ENCODE measurements at places on chromosomes 1 and 21. TPM values are rescaled to one million over a fixed set of nuclear protein-coding genes. Genes with fewer than 3 reads are reported as not detected.

DNA sequence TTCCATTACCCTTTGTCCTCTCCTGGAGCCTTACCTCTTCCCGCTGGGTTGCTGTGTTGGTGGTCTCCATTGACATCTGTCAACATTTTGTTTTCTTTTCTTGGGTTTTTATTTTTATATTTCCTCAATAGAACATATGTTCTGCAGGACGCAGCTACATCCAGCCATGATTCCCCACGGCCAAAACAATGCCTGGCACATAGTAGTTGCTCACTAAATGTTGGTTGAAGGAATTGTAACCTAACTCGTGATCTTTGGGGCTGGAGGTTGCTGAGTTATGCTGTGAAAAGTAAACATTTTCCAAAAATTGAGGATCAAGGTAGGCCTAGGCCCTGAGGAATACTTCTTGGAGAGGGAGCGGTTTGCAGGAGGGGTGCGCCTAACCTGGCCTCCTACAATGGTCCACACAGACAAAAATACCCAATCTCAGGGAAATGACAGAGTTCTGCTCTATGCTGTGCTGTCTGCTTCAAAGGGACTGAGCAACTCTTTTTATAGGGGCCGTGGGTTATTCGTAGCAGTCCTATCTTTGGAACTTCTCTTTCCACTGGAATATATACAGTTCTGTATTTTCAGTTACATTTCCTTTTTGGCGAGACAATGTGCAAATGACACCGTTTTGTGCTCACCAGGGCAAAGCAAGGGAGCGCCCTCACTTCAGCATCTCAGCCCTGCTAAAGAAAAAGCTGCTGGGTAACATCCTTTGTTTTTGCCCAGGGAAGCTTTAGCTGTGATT lies 1.4 kb downstream of the PDPN start:
- H3K27ac ChIP-seq: no peak overlapping the region
- no peaks in the 10 kb centered on the region for H3K27me3 ChIP-seq
- no peaks in the 10 kb centered on the region for H3K36me3 ChIP-seq
- no peaks in the 10 kb centered on the region for H3K4me1 ChIP-seq

DNA sequence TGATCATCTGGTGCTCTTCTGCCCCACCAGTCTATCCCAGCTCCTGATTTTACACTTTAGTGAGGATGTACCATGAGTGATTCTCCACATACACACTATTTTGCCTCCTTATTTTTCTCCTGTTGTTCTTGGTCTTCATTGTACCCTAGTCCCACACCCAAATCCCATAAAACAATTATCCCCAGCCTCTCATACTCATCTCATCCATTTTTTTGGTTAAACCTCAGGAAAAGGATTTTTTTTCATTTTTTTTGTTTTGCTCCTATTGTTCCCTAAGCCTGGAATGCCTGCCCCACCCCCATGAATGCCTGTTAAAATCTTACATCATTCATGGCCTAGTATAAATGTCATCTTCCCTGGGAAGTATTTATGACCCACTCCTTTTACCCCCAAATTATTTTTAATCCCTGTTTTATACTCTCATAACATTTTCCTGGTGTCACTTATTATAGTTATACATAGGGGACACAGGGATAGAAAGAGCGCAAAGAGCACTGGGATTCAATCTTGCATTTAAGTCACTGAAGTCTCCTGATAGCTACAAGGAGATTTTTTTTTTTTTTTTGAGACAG lies 4.9 kb upstream of the LINGO4 start:
- H3K36me3 ChIP-seq: no peaks in the 10 kb centered on the region
- DNase-seq: no peak
- no peak overlapping the region for H3K4me3 ChIP-seq
- no peak overlapping the region for H3K27ac ChIP-seq
- peaks cover 72% of the 10 kb centered on the region for H3K27me3 ChIP-seq

- H3K36me3 ChIP-seq: no peaks in the 10 kb centered on the region
- no peaks in the 10 kb centered on the region for H3K27me3 ChIP-seq
Measured at GRCh38 chr1:107363154-107363553, 222.3 kb downstream of the NTNG1 start.

GRCh38 chr1:23575226-23575810 lies 16.0 kb upstream of the ID3 start:
- H3K4me1 ChIP-seq: peaks cover 38% of the 10 kb centered on the region
- no peaks in the 10 kb centered on the region for H3K27me3 ChIP-seq
- no peak overlapping the region for H3K4me3 ChIP-seq
- no peak for DNase-seq

Gene NKAIN1
- total RNA-seq: not detected

Data from Calu3 (cell line).